ENCODE measurements at places on chromosomes 1 and 21.
A peak's percentile ranks its signal among the peaks of the same experiment; 100 is the strongest.

- peak; percentile 46 for DNase-seq
These were observed 1.2 kb downstream of the OLIG1 start for GRCh38 chr21:33070998-33071769.

- DNase-seq, result peak; percentile 57
These were observed 514 bp downstream of the TPRG1L start for GRCh38 chr1:3625151-3625907.

- no peak for DNase-seq
These were observed 771.5 kb upstream of the ADGRL2 start for GRCh38 chr1:81029266-81029665.

- DNase-seq, result no peak
These were observed 51.2 kb upstream of the DNAJC6 start for GRCh38 chr1:65258106-65258505.

- DNase-seq, result no peak
These were observed 2.2 kb downstream of the PALMD start for GRCh38 chr1:99648107-99648506.

GRCh38 chr1:239719642-239720258, 333.4 kb downstream of the CHRM3 start:
- peak; percentile 15 for DNase-seq
